ENCODE measurements at places on chromosomes 7 and 10. TPM values are rescaled to one million over a fixed set of nuclear protein-coding genes. Genes with fewer than 3 reads are reported as not detected.
A peak's percentile ranks its signal among the peaks of the same experiment; 100 is the strongest.

DNA sequence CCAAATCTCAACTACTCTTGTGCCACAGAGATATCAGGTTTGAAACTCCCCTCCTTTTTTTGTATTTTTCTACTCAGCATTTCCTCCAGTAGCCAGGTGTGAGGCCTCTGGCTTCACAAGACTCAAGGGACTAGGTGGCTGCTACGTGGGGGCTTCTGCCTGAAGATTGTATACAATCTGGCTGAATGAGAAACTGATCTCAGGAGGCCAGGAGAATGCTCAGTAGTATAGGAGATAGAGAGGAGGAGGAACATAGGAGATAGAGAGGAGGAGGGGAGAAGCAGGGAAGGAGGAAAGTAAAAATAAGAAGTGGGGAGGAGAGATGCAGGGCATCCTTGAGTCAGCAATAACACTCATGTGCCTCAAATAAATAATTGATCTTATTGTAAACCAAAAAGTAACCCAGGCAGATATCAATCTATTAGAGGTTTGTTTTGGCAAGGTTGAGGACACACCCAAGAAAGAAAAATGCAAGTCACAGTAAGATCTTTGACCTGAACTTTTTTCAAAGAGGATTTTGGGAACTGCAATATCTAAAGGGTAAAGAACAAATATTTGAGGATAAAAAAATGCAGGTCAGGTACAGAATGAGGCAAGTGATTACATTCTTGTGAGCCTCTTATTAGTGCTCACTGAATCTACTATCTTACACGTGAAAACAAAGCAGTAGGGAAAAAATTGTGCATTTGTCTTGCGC lies 36.8 kb downstream of the AKR1C8 start:
- DNase-seq: no peak

DNA sequence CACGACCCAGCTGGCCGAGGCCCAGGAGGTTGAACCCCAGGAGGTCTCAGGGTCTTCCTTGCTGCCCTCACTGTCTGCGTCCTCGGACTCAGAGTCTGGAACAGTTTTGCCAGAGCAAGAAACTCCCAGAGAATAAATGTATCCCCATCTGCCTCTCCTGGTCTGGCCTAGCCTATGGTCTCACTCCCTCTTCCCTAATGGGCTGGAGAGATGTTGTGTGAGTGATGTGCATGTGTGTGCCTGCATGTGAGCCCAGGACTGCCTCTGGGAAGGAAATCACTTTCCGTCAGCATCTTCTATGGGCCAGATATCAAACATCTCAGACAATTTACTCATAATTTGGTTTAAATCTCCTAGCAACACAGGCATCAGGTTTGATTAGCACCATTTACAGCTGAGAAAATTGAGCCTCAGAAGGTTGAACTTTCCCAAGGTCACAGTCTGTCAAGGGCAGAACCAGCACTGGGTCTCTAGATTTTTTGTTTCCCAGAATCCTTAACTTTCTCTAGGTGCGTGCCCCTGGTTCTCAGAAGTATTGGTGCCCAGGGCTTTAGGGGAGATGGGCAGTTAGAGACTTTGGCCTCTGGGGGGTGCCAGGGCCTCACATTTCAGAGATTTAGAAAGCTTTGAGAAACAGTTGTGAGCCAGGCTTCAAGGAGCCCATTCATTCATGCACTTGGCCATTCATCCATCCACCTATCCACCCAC lies 4.9 kb downstream of the TMEM270 start:
- no peak for DNase-seq

- DNase-seq: no peak
Measured at GRCh38 chr7:155477476-155477875, 19.5 kb downstream of the EN2 start.

- no peak for DNase-seq
Measured at GRCh38 chr10:58201704-58202103, 66.0 kb downstream of the IPMK start.

DNA sequence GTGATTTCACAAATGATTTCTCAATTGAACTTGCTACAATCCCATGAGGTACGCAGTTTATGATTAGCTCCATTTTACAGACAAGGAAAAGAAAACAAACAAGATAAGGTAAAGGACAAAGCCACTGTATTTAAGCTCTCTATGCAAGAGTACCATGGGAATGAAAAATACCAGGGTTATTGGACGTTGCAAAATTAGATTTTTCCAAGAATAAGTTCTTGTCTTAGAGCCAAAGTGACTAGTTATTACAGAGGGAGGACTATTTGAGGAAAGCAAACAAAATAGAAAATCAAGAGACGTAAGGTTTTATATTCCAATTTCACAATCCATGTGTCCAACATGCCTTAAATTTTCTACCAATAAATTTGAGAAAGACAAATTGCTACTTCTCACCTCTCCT lies 97.9 kb upstream of the PTN start:
- no peak for DNase-seq

DNA sequence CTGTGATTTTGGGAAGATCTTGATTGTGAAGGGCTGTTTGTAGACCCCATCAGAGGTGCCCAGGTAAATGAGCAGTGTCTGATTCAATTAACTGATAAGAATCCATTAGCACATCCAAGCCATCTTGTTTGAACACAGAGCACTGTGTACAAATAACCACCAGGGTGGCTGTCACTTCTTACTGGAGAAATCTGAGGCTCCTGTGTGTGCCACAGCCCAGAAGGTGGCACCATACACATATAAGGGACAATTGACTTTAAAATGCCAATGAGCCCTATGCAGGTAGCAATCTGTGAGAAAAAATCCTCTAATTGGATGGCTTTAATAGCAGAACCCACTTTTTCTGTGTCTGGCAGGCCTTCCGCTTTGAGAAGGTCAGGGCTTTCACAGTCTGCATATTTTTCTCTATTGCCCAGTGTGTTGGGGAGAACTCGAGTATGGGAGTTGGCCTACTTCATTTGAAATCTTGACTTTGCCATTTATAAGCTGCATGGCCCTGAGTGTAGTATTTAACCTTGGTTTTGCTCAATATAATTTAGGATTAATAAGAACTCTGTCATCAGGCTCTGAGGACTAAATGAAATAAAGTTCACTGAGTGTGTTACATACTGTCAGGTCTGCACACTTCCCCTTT lies 517.4 kb downstream of the CCSER2 start:
- peak; percentile 31 for DNase-seq

DNA sequence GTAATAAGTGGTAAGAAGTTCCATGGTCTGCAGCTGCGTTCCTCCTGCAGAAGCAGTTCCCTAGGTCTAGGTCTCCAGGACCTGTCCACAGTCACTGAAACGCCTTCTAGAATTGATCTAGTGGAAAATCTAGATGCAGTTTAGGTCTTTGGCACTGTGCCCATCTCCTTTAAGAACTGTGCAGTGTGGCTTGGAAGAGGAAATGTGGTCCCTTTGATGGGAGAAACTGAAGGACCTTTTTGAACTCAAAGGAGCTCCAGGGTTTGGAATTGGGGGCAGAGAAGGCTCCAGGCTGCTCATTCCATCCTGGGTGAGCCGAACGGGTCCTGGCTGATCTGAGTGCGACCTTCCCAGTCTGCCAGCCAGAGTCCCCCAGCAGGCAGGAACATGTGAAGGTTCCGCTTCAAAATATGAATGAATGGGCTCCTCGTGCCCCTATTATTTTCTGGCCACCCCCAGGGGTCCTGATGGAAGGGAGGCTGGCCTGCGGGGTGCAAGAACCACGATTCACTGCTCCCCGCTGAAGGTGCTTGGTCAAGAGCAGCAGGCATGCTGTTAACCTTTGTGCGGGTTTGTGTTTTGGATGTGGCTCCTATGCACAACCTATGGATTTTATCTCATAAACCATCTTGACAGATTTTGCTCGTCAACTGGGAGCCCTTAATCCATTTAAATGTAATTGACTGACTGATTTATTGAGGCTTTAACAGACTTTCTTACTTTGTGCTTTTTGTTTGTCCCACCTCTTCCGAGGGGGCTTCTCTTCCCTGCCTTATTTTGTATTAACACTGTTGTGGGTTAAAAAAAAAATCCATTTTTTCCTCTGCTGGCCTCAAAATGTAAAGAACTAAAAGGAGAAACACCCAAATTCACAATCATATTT lies 36.7 kb downstream of the ZNF467 start:
- DNase-seq: no peak

DNA sequence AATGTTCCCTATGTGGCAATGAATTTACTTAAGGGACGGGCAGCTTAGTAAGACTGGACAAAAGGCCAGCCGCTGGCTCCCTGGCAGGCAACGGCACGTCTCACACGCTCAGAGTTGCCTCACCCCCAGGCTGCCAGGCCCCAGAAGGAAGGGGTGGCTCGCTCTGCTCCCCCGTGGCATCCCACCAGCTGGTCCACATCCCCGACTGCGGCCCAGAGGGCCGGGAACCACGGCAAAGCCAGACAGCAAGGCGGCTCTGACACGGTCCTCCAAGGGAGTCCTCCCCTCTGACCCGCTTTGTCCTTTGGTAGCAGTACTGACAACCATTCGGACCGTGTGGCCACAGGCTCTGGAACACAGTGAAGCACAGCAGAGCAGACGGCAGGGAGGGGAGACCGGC lies 34.1 kb downstream of the NUDT1 start:
- no peak for DNase-seq

GRCh38 chr10:76305930-76306615 lies 874.6 kb downstream of the LRMDA start:
- DNase-seq: no peak

DNA sequence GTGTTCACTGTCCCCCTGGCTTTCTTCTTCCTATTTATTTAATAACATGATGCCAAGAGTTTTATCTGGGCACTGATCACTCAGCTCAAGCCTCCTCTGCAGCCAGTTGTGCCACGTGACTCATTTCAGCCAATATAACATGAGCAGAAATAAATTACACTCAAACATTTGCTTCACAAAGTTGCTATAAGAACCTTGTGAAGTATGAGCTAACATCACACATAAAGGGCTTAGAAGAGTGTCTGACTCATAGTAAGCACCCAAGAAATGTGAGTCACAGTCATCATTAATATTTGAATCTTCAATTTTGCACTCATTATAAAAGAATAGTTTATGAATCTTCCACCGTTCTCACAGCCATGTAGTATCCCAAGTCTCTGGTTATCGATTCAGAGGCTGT lies 414.6 kb upstream of the NPVF start:
- DNase-seq: no peak

- DNase-seq: no peak
Measured at GRCh38 chr7:34165927-34166550, 260.7 kb downstream of the BMPER start.

DNA sequence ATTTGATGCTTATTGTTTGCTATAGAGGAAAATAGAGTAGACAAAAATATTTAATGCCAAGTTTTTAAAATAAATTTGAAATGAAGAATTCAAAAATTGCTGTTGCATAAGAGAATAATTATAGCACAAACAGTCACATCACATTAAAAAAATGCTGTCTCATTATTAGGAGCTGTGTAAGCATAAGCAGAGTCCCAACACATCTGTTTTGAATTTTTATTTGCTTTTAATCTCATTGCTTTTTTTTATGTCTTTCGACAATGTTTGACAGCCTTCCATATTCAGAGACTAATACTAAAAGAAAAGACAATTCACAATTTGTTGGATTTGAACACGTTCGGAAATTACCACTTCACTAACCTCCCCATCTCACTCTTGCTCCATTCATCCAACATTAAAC lies 143.5 kb downstream of the TFPI2 start:
- no peak for DNase-seq

GRCh38 chr10:113055458-113055857 lies 105.4 kb downstream of the TCF7L2 start:
- DNase-seq: no peak

DNA sequence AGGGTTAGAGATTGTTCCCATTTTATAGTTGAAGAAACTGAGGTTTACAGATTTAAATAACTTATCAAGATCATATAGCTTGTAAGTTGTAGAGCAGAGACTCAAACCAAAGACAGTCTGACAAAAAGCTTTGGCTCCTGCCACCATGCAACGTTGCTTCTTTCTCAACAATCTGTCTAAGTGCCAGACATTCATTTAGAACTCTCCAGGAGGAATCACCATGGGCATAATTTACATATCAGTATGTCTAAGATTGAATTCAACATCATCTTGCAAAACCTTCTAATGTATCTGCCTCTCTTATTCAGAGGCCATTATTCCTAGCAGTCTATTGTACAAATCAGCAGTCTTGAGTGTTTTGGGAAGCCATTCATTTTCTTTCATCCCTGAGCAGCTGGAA lies 163.5 kb upstream of the PLXDC2 start:
- no peak for DNase-seq

GRCh38 chr10:122207596-122207995 lies 63.5 kb upstream of the BTBD16 start:
- no peak for DNase-seq

DNA sequence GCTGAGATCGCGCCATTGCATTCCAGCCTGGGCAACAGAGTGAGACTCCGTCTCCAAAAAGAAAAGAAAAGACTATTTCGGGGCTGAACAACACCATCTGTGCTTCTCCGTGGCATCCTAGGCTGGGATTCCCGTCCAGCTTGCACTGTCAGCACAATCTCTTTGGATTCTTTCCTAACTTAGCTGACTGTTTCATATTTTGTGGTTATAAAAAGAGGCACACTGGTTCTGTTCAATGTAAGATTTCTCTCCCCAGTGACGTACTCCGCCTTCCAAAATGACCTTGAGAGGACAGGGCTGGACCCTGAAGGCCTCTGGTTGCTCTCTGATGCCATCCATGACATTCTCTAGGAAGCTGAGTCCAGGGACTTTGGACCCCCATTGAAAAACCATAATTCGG lies 8.8 kb downstream of the ZNHIT1 start:
- no peak for DNase-seq

GPR146 gene
- 22.2 TPM for total RNA-seq

PGAM2 gene
- total RNA-seq: 573 TPM

ATOH7 gene
- total RNA-seq: not detected

SFRP4 gene
- total RNA-seq: 10.1 TPM

HMX2 gene
- total RNA-seq: not detected

ITGB8 gene
- total RNA-seq: 4.6 TPM

IL2RA gene
- total RNA-seq: 0.32 TPM

SPAG6 gene
- total RNA-seq: not detected

GLI3 gene
- total RNA-seq: 14.4 TPM

PDCD11 gene
- total RNA-seq: 15.5 TPM

PRSS37 gene
- not detected for total RNA-seq

ATXN7L1 gene
- total RNA-seq: 3.2 TPM

AFAP1L2 gene
- total RNA-seq: 5.0 TPM

SSC4D gene
- total RNA-seq: 1.2 TPM
